ENCODE measurements at places on chromosomes 7 and 10.

- no peak for DNase-seq
Measured at GRCh38 chr7:153524070-153524601, 528.1 kb upstream of the DPP6 start.

GRCh38 chr10:80132299-80133139 lies at the start of gene PLAC9:
TSS of gene PLAC9 (plus strand) at chr10:80132730. CDS start at chr10:80132763, 33 bp downstream.
- DNase-seq, result no peak

DNA sequence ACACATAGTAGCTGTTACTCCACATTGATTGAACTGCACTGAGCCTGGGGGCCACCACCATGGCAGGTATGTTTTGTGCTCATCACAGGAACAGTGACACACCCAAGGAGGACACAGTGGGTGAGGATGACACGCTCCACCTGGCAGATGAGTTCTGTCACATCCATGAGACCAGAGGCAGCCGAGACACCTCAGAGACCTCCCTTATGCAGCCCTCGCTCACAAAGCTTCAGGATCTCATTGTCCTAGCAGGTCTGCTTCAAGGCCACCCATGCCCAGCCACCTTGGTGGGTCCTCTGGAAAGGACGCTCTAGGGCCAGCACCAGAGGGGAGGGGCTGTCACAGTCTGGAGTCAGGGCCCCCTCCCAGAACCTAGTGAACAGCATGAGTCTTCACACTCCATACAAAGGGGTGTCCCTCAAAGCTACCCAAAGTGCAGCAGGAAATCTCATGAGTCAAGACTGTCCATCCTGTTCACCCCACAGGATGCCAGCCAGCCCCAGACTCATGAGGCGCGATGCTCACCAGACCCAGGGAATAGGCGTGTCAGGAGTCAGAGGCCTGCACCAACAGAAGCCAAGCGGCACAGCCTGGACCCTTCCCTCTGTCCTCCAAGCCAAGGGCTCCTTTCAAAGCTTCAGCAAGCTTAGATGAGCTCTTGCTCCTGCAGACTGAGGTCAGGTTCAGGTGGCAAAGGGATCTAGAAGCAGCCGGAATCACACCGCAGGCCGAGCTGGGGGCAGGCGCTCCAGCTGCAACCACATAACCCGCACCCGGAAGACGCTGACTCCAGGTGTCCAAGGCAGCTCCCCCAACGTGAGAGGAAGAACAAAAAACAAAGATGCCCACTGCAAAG lies 9.6 kb downstream of the FAM53B start:
- DNase-seq, result no peak

- no peak for DNase-seq
Measured at GRCh38 chr7:80991654-80992053, 72.8 kb upstream of the SEMA3C start.

GRCh38 chr10:1739751-1740150 lies 2.4 kb upstream of the ADARB2 start:
- no peak for DNase-seq

- no peak for DNase-seq
Measured at GRCh38 chr7:71016401-71016800, 115.5 kb upstream of the GALNT17 start.

DNA sequence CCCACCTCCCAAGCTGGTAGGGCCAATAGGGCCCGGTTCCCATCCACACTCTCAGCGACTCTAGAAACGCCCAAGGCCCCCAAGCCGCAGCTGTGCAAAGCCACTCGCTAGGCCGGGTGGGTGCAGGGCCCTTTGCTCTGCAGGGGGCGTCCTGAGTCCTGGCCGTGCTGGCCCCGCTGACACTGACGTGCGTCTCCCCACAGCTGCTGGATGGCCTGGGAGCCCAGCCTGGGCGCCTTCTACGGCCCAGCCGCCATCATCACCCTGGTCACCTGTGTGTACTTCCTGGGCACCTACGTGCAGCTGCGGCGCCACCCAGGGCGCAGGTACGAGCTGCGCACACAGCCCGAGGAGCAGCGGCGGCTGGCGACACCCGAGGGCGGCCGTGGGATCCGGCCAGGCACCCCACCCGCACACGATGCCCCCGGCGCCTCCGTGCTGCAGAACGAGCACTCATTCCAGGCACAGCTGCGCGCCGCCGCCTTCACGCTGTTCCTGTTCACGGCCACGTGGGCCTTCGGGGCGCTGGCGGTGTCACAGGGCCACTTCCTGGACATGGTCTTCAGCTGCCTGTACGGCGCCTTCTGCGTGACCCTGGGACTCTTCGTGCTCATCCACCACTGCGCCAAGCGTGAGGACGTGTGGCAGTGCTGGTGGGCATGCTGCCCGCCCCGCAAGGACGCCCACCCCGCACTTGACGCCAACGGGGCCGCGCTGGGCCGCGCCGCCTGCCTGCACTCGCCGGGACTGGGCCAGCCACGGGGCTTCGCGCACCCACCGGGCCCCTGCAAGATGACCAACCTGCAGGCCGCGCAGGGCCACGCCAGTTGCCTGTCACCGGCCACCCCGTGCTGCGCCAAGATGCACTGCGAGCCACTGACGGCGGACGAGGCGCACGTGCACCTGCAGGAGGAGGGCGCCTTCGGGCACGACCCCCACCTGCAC lies 31.6 kb upstream of the KNDC1 start:
- no peak for DNase-seq

DNA sequence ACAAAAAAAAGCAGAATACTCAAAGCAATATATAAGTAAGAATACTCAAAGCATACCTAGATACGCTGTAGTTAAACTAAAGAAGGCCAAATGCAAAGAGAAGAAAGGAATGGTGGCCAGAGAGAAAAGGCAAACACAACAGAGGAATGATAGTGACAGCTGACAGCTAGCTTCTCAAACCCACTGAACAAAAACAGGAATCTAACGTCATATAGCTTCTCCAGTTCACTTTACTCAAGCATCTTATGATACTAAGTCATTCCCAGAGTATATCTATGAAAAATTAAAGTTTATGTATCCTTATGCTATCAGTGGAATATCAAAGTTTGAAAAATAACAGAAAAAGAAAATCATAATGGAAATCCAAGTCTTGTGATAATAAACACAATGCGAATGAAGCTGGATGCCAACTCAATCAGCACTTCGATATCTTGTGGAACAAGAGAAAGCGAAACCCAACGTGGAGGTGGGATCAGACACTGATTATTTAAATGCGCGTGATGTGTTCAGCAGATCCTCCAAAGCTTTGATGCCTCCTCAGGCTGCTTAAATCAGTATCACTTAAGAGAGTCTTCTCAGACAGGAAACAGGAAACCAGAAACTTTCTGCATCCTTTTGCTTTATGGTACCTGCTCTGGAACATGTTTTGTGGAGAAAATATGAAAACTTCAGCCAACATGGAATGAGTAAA lies 102.8 kb downstream of the PIP4K2A start:
- DNase-seq, result no peak

DNA sequence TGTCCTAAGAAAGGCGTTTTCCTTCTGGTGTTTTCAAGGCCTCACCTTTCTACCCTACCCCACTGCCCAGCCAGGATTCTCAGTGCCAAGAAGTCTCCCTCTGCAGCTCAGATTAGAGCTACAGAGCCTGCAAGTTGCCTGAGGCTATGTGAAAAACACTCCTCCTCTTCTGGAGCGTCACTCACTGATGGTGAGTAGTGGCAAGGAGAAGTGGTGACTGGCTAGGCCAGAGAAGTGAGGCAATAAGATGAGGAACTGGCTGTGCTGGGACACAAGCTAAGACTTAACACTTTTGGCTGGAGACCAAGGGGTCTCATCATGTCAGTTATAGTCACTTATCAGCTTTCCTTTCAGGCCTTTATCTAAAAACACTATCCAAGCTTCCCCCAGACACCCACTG lies 86.7 kb upstream of the PRKAR2B start:
- DNase-seq, result no peak

- DNase-seq, result no peak
Measured at GRCh38 chr7:148241700-148242293, 348.8 kb upstream of the C7orf33 start.

GRCh38 chr7:47610506-47611044 lies 28.7 kb upstream of the TNS3 start:
- peak; percentile 86 for DNase-seq

DNA sequence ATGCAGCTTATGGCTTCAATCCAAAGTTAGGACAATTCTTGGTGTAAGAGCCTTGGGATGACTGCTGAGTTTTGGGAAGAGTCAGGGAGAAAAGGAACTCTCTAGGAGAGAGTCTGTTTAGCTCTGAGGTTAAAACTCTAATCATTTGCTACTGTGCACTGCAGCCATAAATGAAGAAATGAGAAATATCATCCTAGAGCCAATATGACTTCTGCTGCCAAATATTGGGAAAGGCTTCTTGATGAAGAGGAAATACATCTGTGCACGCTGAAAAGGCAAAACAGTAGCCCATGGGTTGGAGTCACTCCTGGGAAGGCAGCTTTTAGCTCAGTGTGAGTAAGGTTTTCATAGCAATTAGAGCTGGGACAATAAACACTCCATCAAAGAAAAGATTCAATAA lies 308.8 kb downstream of the SFMBT2 start:
- no peak for DNase-seq

GRCh38 chr10:20485554-20485953 lies 411.6 kb downstream of the NEBL start:
- no peak for DNase-seq

- no peak for DNase-seq
Measured at GRCh38 chr7:144761493-144761892, 74.4 kb downstream of the TPK1 start.

DNA sequence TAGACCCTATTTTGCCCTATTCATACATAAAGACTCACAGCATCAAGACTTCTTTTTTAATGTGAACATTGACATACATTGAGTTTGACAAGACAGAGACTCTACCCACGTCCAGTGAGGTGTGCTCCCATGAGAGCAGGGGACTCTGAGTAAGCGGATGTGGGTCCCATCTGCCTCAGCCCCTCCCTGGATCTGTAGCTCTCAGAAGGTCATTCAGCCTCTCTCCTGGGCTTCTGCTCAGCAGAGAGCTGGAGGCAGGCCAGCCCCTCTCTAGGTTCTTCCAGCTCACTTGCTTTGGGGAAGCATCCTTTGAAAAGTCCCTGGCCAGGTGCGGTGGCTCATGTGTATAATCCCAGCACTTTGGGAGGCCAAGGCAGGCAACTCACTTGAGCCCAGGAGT lies 146.9 kb upstream of the ZMIZ1 start:
- no peak for DNase-seq

- DNase-seq, result no peak
Measured at GRCh38 chr7:128409596-128410450, at the start of gene IMPDH1. TSS of gene IMPDH1 (minus strand) at chr7:128409982. CDS start at chr7:128409901, 81 bp downstream.

DNA sequence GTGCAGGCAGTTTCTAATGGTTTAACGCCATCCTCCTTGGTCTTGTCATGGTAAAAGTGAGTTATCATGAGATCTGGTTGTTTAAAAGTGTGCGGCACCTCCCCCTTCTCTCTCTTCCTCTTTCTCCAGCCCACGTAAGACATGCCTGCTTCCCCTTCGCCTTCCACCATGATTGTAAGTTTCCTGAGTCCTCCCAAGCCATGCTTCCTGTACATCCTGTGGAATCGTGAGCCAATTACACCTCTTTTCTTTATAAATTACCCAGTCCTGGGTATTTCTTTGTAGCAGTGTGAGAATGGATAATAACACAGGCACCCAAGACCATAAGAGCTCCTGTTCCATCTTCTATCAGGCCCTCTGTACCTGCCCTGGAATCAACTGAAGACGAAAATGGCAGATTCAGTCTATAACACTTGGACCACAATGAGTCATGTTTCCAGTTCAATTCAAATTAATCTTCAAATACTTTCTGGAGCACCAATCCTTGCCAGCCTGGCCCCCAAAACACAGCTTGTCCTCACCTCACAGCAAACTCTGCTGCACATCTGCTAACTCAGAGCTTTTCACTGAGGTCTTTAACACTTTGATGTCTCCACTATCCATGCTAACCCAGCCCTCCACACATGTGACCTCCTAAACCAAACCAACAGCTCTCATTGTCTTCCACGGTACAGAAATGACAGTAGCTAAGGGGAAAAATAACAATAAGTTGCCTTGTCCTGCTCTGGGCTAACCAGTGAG lies 73.2 kb downstream of the SFMBT2 start:
- no peak for DNase-seq

DNA sequence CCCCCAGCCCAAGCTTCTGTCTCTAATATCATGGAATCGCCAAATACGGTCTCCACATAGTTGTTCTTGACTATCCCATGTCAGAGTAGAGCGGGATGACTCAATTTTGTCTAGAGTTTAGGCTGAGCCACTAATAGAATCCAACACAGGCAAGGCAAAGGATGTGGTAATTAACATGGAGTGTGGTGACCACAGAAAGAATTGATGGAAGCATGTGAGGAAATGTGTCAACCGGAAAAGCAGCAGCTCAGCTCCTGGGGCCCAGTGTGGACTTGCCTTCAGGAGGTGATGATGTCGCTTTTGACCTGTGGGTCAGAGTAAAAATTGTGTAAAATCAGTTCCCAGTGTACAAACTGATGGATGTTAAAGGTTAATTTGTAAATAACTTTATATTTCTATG lies 139.3 kb upstream of the KLF6 start:
- DNase-seq, result peak; percentile 74

GRCh38 chr7:17638727-17639126 lies 301.6 kb downstream of the SNX13 start:
- no peak for DNase-seq

DNA sequence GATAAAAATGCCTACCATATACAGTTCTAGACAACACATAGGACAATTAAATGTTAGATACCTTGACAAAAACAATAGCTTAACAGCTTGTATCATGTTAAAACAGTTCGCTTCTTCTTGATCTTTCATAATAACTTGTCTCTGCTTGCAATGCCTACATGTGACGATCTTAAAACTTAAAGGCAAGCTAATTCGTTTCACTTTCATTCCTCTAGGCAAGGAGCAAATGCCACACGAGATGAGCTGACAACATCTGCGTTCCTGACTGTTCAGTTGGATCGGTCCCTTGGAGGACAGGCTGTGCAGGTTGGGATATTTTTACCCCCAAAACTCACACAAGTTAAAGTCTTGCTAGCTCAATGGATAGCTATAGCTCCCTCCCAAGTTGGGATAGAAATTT lies 51.6 kb upstream of the ARL4A start:
- DNase-seq, result no peak

- no peak for DNase-seq
Measured at GRCh38 chr10:15374566-15374965, 3.5 kb upstream of the FAM171A1 start.

- DNase-seq, result no peak
Measured at GRCh38 chr10:87615856-87616255, 43.8 kb upstream of the PAPSS2 start.

DNA sequence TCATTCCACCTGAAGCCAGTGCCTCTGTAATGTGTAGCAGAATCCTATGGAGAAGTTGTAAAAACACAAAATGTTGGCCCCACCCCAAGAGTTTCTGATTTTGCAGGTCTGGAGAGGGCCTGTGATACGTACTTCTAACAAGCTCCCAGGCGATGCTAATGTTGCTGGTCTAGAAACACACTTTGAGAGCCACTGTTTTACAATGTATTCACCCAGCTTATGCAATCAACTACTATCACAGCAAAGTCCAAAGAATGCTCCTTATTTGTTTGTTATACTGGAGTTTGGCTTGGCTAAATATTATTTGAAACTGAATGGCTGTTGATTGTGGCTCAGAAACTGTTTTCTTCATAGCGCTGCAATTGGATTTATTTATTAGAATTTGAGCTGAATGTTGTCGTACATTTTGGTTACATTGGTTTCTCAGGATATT lies 44.3 kb downstream of the DNAJB9 start:
- no peak for DNase-seq
